Foreskin keratinocyte (primary cell): ENCODE measurements at places on chromosomes 3 and 15.

DNA sequence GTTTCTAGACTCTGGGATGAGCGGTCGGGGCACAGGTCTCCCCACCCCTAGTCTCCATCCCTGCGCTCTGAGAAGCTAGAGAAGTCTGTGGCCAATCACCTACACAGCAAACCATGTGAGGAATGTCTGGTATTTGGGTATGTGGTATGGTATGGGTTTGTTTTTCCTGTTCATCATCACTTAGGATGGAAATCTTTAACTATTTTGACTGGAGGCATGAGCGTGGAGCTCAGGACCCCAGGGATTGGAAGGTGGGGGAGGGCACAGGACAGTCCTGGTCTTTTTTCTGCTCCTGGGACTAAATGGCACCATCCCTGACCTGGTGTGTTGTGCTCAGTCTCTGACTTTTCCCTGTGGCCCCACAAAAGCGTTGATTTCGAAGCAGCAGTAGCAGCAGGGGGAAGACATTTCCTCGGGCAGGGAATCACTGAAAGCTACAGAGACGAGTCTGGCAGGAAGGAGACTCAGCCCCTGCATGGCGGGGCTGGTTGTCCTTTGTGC is 191.7 kb upstream of the TPM1 start:
- peak; percentile 69 for DNase-seq

GRCh38 chr15:57312318-57313133 is 63.8 kb upstream of the CGNL1 start:
- no peak for DNase-seq

DNA sequence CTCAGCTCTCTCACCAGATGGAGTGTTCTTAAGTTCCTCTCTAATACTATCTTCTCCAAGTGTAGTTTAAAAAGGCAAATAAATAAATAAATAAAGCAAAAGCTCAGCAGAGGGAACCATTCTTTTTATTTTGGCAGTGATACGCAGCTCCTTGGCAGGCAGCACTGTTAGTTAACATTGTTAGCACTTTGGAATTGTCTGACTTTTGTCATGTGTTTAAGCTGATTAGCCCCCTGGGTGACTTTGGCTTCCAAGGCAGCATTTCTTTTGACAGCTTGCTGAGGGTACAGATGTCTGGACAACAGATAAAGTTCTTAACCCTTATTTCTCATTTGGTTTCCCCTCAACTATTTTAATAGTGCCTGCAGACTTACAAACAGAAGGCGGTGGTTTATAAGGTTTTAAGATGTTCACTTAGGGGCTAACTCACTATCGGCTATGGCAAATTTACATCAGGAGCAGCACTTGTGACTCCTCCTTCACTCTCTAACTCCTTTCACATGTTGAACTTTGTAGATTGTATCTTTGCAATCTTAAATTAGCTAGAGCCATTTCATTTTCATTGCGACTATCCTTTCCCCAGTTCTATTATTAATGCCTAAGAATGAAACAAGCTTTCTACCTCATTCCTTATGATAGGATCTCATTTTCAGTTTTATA is 213.4 kb downstream of the ZBBX start:
- no peak for DNase-seq

DNA sequence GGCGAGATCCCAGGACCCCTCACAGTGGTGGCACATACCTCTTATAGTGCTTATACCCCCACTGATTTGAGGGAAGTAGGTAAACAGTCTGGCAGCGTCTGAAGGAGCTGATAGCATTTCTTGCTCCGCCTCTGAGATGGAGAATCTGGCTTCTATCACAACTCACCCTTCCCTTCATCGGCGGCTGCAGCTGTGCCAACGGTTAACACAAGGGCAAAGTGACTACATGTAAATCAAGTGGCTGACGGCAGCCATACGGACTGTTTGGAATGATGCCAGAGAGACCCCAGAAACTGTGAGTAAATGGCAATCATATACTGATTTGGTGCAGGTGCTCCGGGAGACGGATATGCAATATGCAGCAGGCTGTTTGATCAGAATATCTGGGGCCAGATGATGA is 66.8 kb upstream of the UNC13C start:
- DNase-seq: no peak

DNA sequence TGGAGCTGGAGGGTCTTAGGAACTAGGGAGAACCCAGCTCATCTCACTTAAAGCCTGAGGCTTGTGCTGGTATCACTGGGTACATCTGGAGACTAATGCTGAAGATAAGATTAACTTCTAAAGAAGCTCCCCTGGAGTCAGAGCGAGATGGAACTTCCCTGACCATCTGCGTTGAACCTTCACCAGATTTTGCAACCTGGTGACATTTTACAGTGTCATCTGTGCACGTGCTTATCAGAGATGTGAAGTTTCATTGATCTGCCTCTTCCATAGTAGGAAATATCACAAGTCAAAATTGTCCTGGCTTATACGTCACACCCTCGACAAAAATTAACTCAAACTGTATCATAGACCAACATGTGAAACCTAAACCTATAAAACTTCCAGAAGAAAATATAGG is 395.5 kb downstream of the SHQ1 start:
- no peak for DNase-seq
